Esophagus muscularis mucosa (tissue), 4 donors: ENCODE measurements at places on chromosomes 4 and X.

GRCh38 chrX:24154490-24155034 is 5.0 kb downstream of the ZFX start:
- H3K4me1 ChIP-seq, result peaks cover 77% of the 10 kb centered on the region
- H3K27me3 ChIP-seq, result no peaks in the 10 kb centered on the region
- H3K36me3 ChIP-seq, result no peaks in the 10 kb centered on the region
- no peak for DNase-seq

GRCh38 chrX:101785142-101785541 is 125.5 kb upstream of the ARMCX2 start:
- no peaks in the 10 kb centered on the region for H3K27me3 ChIP-seq
- H3K27ac ChIP-seq, result no peak overlapping the region
- no peak overlapping the region for H3K4me3 ChIP-seq
- H3K36me3 ChIP-seq, result no peaks in the 10 kb centered on the region
- DNase-seq, result no peak

GRCh38 chrX:107731831-107732502 is 43.6 kb downstream of the TSC22D3 start:
- H3K4me1 ChIP-seq, result peaks cover 91% of the 10 kb centered on the region
- DNase-seq, result peak; percentile 95
- H3K27me3 ChIP-seq, result no peaks in the 10 kb centered on the region
- no peaks in the 10 kb centered on the region for H3K36me3 ChIP-seq

GRCh38 chrX:150032742-150033141 is 94.5 kb upstream of the EOLA2 start:
- no peaks in the 10 kb centered on the region for H3K27me3 ChIP-seq
- no peak overlapping the region for H3K27ac ChIP-seq
- H3K4me3 ChIP-seq, result no peak overlapping the region
- no peak for DNase-seq

- H3K4me3 ChIP-seq, result peak overlapping the region; percentile 66
- DNase-seq, result no peak
- peak overlapping the region; percentile 91 for H3K27ac ChIP-seq
- H3K4me1 ChIP-seq, result peaks cover 37% of the 10 kb centered on the region
- no peaks in the 10 kb centered on the region for H3K36me3 ChIP-seq
Measured at GRCh38 chr4:74157154-74157553, 764 bp upstream of the MTHFD2L start.

DNA sequence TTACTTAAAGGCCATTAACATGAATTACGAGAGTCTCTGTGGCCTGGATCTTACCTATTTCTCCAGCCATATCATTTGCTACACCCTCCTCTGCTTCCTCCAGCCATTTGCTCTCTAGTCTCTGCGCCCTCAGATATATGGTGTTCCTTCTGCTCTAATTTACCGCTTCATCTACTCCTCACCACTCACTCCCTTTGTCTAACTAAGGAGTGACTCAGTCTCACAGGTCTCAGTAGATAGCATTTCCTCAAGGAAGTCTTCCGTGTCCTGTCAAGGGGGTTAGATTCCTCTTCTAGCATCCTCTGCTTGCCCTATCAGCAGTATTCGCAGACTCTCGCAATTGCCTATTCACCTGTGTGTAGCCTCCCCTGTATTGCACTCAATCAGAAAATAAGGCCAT is 892.1 kb upstream of the INTU start:
- no peak overlapping the region for H3K4me3 ChIP-seq
- no peaks in the 10 kb centered on the region for H3K4me1 ChIP-seq
- no peaks in the 10 kb centered on the region for H3K27me3 ChIP-seq
- H3K27ac ChIP-seq, result no peak overlapping the region
- no peaks in the 10 kb centered on the region for H3K36me3 ChIP-seq
- DNase-seq, result no peak

GRCh38 chrX:53077207-53078197 is 4.7 kb upstream of the TSPYL2 start:
- H3K4me1 ChIP-seq, result peaks cover 9% of the 10 kb centered on the region
- no peaks in the 10 kb centered on the region for H3K27me3 ChIP-seq
- DNase-seq, result no peak
- no peaks in the 10 kb centered on the region for H3K36me3 ChIP-seq
- H3K27ac ChIP-seq, result no peak overlapping the region

DNA sequence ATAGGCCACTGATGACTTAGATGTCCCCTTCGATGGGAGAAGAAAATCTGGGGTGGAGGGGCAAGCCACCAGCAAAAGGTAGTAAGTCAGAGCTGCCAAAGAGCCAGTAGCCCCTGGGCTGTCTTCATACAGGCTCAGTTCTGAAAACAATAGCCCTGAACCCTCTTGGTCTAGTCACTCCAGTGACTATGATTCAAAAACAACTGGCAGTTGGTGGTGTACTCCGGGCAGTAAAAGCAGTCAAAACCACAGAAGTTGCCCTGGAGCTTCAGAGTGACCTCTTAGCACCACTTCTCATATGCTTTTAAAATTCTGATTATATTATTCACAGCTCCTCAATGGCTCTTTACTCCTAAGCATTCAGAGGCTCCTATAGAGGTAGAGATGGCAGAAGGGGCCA is 164.3 kb upstream of the MAMLD1 start:
- H3K4me3 ChIP-seq, result no peak overlapping the region
- no peak overlapping the region for H3K27ac ChIP-seq
- H3K27me3 ChIP-seq, result no peaks in the 10 kb centered on the region
- no peak for DNase-seq
- H3K36me3 ChIP-seq, result no peaks in the 10 kb centered on the region

DNA sequence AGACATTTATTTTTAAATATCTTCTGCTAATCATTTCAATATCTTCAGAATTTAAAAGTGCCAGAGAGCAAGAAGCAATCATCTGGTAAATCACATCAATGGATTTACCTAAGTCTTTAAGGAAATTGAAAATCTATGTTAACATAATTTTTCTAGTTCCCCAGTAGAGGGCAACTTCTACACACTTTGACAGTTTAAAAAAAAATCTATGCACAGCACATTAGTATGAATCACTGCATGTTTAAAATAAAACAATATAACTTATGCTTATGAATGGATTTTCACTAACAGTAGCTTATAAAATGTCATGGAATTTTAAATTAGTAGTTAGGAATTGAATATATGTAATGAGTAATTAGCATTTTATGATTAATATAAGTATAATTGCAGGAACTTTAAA is 126.5 kb downstream of the REELD1 start:
- H3K4me3 ChIP-seq, result no peak overlapping the region
- H3K4me1 ChIP-seq, result peaks cover 8% of the 10 kb centered on the region
- no peak for DNase-seq
- H3K27ac ChIP-seq, result no peak overlapping the region
- no peaks in the 10 kb centered on the region for H3K27me3 ChIP-seq

DNA sequence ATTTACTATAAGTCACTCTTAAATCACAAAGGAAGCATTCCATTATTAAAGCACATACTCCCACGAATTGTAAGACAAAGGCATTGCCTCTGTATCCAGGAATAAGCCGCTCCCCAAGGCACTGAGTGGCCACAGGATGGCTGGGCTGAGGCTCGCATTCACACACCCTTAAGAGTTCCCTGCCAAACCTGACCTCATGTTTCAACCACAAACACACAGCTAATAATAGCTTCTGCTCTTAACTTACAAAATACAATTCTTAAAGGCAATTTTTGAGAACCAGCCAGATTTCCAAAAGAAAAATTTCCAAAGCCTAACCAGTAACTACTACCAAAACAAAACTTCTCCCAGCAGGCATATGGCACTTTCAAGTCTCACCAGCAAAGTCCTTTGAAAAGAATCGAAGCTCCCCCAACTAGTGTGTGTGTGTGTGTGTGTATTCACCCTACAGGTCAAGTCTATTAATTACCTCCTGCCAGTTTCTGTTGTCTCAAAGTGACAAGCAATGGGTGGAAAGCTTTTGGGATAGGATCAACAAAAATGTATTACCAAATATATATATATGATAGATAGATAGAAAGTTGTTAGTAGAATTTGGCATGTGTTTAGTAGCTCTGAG is 36.0 kb downstream of the ARHGAP6 start:
- no peaks in the 10 kb centered on the region for H3K4me1 ChIP-seq
- no peak for DNase-seq
- no peaks in the 10 kb centered on the region for H3K36me3 ChIP-seq
- no peak overlapping the region for H3K4me3 ChIP-seq
- H3K27ac ChIP-seq, result peak overlapping the region; percentile 22
